Stimulated activated CD8-positive, alpha-beta memory T cell treated with anti-CD3 and anti-CD28 coated beads, Interleukin-4, amount 100 ng/mL, for 1 hour (primary cell): ENCODE measurements at places on chromosomes 3 and 15.

GRCh38 chr3:15649858-15650257, 48.3 kb downstream of the BTD start:
- no peak for DNase-seq

- DNase-seq = no peak
These were observed 28.2 kb upstream of the IL12A start for GRCh38 chr3:159960188-159961148.

- DNase-seq = no peak
These were observed 113.8 kb upstream of the CCDC54 start for GRCh38 chr3:107263269-107264021.

DNA sequence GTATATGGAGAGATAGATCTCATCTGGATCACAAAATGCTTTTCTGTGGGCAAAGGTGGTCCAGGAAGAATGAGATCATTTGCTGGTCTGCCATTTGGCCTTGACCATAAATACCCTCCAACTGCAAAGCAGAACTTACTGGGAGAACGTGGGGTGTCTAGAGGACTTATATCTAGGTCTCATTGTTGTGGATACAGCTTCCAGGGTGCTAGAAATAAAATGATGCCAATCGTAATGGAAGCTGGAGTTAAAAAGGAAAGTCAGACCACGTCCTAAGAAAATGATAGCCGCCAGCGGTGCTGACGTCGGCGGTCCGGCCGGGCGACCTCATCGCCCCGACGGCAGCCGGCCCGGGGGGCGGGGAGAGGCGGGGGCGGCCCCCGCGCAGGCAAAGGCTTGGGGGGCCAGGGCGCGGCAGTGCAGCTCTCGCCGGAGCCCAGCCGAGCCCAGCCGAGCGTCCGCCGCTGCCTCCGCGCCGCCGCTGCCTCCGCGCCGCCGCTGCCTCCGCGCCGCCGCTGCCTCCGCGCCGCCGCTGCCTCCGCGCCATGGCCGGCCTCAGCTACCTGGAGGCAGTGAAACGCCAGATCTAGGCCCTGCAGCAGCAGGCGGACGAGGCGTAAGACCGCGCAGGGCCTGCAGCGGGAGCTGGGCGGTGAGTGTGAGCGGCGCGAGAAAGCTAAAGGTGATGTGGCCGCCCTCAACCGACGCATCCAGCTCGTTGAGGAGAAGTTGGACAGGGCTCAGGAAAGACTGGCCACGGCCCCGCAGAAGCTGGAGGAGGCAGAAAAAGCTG, 89.5 kb downstream of the EOMES start:
- DNase-seq = peak; percentile 8

GRCh38 chr3:54599716-54600115, 328.1 kb downstream of the LRTM1 start:
- DNase-seq = no peak

DNA sequence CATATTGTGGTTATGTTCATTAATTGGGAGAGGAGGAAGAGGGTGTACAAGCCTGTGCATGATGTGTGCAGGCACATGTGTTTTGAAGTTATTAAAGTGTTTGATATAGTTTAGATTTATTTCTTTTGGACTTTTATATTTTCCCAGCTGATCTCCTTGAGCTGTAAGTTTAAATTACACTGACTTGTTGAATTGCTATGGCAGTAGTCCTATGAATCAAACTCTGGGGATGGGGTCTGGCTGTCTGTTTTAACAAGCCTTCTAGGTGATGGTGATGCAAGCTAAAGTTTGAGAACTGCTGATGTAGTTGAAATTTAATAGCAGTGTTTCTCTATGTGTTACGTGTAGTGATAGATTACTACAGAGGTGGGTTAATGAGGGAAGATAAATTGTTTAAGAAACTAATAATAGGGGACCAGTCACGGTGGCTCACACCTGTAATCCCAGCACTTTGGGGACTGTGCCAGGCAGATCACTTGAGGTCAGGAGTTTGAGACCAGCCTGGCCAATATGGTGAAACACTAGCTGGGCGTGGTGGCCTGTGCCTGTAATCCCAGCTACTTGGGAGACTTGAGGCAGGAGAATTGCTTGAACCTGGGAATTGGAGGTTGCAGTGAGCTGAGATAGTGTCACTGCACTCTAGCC, 7.0 kb downstream of the ARIH1 start:
- no peak for DNase-seq

DNA sequence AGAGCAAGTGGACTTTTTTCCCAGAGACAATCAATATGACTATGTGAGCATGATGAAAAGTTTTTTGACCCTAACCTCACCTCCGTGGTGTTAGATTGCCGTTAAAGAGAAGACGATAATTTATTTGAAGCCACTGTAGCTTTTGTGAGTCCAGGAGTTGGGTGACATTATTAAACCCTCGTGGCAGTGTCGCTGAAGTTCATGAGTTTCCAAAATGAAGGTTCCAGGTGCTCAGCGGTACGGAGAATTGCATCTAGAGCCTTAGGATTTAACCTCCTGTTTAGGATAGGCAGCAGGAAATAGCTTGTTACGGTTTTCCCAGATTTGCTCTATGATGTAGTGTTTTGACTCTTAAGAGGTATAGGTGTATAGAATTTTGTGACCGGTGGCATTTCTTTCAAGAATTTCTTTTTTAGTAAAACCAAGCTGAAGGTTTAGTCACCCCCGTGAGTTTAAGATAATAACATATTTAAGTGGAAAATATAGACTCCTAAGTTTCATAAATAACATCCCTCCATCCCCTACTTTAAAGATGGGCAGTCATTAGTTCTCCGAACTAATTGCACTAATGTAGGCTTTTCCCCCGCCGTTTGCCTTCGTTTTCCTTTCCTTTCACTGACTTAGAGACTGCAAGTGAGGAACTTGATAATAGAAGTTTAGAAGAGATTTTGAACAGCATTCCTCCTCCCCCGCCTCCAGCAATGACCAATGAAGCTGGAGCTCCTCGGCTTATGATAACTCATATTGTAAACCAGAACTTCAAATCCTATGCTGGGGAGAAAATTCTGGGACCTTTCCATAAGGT, 2.0 kb downstream of the SMC4 start:
- no peak for DNase-seq

DNA sequence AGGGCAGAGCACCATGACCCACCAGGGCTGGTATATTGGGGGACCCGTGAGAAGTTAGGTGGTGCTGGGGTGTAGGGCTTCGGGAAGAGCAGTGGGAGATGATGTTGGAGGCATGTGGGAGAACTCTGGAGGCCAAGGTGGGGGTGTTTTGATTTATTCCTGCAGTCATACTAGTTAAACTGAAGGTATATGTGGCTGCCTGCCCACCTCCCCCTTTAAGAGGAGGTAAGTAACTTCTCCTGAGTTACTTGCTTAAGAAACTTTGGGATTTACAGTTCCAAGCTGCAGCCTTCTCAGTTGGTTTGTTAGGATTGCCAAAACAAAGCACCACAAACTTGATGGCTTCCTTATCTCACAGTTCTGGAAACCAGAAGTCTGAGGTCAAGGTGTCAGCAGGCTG, 73.1 kb upstream of the AGBL1 start:
- no peak for DNase-seq
